ENCODE measurements at places on chromosomes 16 and 17.
A peak's percentile ranks its signal among the peaks of the same experiment; 100 is the strongest.

DNA sequence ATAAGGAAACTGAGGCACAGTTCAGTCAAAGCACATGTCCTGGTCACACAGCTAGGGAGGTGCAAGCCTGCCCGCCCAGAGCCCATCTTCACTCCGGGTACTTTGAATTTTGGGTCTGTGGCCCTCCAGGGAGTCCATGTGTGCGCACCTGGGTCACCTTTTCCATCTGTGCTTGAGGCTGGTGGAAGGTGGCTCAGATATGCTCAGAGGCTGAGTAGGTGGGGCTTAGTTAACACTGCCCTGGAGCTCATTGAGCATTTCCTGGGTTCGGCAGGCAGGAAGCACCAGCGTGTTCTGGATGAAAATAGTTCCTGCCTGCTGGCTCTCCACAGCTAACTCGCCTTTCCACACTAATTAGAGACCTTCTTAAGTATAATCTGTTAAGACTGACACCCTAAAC, 19.2 kb downstream of the FAM234A start:
- DNase-seq, result no peak

- no peak for DNase-seq
Observed at GRCh38 chr17:69500911-69501429, 86.5 kb downstream of the MAP2K6 start.

GRCh38 chr16:85514295-85514597, 98.9 kb upstream of the GSE1 start:
- no peak for DNase-seq

DNA sequence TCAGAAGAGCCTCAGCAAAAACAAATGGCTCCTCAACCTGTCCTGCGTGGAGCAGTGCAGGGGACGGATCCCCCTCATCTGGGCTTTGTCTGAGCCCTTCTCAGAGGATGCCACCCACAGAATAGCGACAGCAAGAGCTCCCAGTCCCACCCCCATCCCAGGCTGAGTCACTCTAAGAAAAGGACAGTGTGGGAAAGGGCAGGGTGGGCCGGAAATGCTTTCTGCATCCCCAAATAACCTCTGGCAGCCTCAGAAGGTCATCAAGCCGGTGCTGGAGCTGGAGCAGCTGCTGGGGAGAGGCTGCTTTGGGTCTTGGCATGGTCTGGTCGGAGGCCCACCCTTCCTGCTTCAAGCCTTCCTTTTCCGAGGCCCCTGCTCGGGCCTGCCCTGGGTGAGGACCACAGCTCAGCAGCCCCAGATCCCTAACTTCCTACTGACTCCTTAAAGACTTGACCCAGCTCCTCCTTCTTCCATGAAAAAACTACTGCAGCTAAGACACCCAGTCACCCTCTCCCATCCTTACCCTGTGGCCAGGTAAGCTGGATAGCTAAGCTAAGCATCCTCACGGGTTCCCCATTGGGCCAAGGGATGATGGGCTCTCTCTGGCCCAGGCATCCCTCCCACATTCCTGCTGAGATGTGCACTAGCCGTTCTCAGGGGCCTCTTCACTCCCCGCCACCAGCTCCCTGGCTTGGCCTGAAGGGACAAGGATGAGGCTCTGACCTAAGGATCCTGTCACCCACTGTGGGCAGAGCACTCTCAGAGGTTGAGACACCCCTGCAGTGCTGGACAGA, 8.7 kb downstream of the SLC12A4 start:
- DNase-seq, result no peak

GRCh38 chr17:55816532-55817396, 65.9 kb downstream of the PCTP start:
- no peak for DNase-seq

- no peak for DNase-seq
Observed at GRCh38 chr17:32523017-32523680, 36.4 kb downstream of the CDK5R1 start.

- peak; percentile 60 for DNase-seq
Observed at GRCh38 chr16:85316321-85316919, 204.1 kb upstream of the CIBAR2 start.

- peak; percentile 50 for DNase-seq
Observed at GRCh38 chr16:56742030-56742984, 12.4 kb downstream of the NUP93 start.

DNA sequence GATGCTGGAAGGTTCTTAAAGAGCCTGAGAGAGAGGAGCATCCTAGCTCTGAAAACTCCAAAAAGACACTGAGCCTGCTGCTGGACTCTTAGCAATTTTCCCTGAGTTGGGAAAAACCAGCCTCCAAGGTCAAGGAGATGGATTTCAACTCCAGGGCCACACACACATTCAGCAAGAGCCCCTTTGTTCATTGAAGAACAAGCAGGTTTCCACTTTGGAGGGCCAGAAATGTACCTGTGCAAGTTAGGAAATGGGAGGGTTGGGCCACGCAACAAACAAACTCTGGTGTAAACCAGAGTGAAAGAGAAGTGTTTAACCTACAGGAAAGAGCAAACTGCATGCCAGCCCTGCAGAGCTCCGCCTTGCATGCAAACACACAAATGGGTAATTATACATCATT, 264.8 kb upstream of the RPL38 start:
- DNase-seq, result no peak

DNA sequence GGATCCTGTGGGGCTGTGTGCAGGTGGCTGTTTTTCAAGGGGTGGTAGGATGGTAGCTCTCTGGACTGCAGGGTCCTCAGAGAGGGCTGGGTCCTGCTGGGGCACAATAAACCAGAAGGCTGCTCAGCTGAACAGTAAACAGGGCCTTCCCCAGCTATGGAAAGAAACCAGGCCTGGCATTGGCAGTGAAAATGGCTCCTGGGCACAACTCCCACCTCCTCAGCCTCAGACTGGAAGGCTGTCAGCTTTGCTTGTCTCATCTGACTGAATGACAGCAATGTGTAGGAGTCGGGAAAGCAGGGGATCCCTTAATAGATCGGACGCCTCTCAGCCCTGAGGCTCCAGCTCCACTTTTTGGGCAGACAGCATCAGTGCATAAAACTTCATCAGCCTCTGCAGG, 59.8 kb upstream of the NLRP1 start:
- no peak for DNase-seq

DNA sequence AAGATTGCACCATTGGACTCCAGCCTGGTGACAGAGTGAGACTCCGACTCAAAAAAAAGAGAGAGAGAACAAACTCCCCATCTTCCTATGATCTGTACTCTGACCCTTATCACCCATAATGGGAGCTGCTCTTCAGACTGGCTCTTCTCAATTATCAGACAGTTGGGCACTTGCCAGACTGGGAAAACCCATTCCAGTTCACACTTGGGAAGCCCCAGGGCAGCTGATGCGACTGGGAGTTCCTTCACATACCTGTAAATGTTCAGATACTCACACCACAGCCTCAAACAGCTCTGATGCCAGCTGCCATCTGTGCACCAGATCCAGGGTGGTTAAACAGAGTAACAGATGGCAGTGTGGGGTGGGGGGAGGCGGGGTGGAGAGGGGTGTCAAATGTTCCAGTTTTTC, 23.8 kb upstream of the TMEM101 start:
- no peak for DNase-seq

DNA sequence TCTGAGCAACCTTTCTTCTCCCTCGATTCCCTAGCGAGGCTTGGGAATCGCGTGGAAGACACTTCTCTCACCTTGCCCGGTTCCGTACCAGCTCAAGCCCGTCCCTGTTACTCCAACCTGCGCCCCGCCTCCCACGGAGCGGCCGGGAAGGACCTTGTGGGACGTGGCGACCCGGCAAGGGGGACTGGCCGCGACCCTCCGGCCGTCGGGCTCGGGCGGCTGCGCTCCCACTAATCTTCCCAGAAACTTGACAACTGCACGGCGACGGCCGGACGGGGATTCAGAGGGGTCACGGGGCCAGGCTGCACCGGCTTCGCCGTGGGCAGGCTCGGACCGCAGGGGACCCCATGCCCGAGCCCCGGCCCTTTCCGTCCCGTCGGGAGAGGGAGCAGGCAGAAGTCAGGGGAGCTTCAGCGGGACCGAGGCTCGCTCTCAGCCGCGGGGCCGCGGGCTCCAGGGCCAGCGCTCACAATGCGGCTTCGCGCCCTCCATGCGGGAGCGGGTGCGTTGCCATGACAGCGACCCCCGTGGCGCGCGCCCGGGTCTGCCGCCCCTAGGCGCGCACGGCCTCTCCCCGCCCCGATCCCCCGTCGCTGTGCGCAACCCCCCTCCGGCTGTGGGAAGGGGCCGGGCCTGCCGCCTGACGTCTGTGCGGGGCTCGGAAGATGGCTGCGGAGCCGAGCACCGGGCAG, at the start of gene SGSM2:
SGSM2 (plus strand) TSS at position 650 of the 692 bp plus-strand sequence. CDS start 188 bp downstream, outside the sequence.
- peak; percentile 25 for DNase-seq

DNA sequence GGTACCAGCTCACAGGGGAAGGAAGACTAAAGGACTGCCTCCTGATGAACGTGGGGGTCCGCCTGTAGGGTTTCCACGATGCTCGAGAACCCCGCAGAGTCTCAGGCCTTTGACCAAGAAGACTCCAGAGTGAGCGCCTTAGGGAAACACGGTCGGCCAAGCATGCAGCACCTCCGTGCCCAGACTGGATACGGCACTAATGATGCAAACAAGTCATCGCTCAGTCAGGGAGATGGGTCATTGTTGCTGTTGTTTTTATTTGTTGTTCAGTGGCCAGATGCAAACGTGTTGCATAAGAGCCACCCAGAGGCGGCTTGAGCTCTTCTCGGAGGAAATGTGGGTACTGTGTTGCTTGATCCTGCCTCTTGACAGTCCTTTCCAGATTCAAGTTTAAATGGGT, 19.3 kb upstream of the RBFOX3 start:
- DNase-seq, result no peak

DNA sequence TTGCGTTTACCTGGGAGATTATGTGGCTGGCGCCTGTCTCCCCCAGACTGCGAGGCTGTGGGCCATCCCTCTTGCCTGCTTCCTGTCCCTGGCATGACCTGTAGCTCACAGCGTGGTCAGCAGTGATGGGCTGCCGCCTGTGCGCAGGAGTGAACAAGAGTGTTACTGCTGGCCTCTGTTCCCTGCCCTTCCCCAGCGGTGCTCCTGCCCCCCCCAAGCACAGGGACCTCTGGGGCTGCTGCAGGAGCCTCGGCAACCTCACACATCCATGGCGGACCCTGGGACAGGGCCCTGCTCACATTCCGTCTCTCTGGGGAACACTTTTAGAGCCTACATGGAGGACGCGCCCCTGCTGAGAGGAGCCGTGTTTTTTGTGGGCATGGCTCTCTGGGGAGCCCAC, 10.6 kb downstream of the TSC2 start:
- DNase-seq, result no peak

DNA sequence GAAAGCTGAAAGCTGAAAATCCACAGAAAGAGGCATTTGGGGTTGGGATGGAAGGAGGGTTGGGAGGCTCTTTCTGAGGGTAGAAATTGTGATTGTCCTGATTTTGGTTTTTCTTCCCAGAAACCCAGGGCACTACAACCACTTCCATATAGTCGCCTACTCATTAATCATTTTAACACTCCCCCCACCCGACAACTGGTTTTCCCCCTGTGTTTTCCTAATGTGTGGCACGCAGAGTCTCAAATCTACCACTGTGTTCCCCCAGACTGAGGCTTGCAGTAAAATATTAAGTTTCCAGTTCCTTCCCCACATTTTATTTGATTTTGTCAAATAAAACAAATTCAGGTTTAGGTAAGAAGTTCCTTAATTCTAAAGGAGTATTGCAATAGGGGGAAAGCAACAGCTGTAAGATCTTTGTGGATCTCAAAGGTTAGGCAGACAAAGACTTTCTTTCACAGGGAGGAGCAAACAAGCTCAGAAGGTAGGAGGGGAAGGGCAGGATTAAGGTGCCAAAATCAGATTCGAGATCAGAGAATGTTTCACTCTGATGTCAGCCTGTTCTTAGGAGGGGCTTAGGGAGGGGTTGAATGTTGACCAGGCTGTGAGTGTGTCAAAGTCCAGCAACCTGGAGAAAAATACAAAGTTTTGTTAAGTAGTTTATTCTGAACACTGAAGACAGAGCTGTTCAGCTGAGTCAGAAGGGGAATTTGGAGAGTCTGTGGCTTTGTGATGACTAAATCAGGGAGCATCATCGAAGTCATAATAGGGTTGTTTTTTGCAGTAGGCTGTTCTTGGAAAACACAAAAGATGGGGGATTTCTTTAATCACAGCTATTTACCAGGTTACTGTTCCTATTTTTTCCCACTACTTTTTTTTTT, 3.6 kb downstream of the ZNF267 start:
- peak; percentile 93 for DNase-seq

GRCh38 chr17:75774991-75775668, 9.5 kb upstream of the UNK start:
- no peak for DNase-seq

Measured in Caki2 (cell line).